ENCODE measurements at places on chromosomes 5 and 9. TPM values are rescaled to one million over a fixed set of nuclear protein-coding genes. Genes with fewer than 3 reads are reported as not detected.
A peak's percentile ranks its signal among the peaks of the same experiment; 100 is the strongest.

DNA sequence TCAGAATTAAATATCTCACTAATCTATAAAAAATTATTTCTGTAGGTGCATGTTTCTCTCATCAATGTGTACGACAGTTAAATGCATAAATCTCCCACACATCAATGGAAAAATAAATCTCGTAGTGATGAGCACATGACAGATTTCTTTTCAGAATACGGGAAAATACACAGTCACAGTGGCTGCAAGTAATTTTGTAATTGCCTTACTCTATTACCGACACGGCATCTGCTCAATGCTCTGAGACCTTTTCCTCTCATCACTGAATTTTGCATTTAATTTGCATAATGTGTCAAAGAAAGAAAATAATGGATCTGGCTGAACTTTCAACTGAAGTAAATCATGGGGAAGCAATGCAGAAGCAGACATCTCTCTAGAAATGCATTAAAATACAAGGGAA, 37.2 kb downstream of the PDE4D start:
- no peak for DNase-seq
- no peak overlapping the region for H3K27ac ChIP-seq

GRCh38 chr9:126984969-126985368, 70.4 kb downstream of the RALGPS1 start:
- no peaks in the 10 kb centered on the region for H3K27me3 ChIP-seq
- no peak for DNase-seq
- H3K4me1 ChIP-seq = peaks cover 32% of the 10 kb centered on the region
- H3K36me3 ChIP-seq = peaks cover 2% of the 10 kb centered on the region
- no peak overlapping the region for H3K27ac ChIP-seq

GRCh38 chr5:644971-645370, 32.8 kb downstream of the CEP72 start:
- H3K27ac ChIP-seq = no peak overlapping the region
- no peaks in the 10 kb centered on the region for H3K4me1 ChIP-seq
- no peaks in the 10 kb centered on the region for H3K27me3 ChIP-seq
- H3K36me3 ChIP-seq = peaks cover 59% of the 10 kb centered on the region
- H3K4me3 ChIP-seq = no peak overlapping the region

- H3K27ac ChIP-seq = peak overlapping the region; percentile 70
- H3K4me3 ChIP-seq = no peak overlapping the region
- peaks cover 40% of the 10 kb centered on the region for H3K4me1 ChIP-seq
- no peak for DNase-seq
- no peaks in the 10 kb centered on the region for H3K27me3 ChIP-seq
Observed at GRCh38 chr5:151094852-151095245, 14.0 kb upstream of the TNIP1 start.

DNA sequence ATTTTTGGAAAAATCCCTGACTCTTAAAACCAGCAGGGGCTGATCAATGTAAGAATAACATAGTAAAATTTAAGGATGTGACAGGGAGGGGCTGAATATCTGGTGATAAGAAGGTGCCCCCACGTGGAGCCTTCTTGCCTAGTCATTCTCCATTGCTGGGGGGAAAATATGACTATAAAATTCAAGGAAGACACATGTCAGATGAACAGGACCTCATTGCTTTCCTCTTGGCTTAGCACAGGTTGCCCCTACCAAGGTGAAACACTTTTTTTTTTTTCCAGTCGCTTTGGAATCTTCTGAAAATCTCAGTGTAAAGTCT, 310.9 kb downstream of the EFNA5 start:
- no peaks in the 10 kb centered on the region for H3K36me3 ChIP-seq
- no peak overlapping the region for H3K4me3 ChIP-seq
- no peak for DNase-seq
- H3K27me3 ChIP-seq = no peaks in the 10 kb centered on the region

DNA sequence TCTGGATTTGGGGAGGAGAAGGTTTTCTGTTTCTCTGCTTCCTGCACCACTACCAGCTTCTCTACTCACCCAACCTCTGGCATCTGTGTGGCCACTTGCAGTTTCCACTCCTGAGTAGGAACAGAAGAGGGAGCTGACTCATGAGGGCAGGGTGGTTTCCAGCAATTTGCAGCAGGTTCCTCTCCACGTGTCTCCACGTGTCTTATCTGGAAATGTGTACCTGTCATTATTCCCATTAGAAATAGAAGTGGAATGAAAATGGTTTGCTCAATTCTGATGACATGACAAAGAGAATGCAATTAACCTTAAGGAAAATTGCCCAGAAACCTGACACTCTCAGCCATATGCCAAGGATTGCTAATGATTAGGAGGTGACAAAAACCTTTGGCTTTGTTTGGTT, 33.0 kb downstream of the EGFLAM start:
- no peaks in the 10 kb centered on the region for H3K36me3 ChIP-seq
- no peaks in the 10 kb centered on the region for H3K4me1 ChIP-seq

GRCh38 chr5:82405161-82405560, 127.0 kb upstream of the RPS23 start:
- H3K27ac ChIP-seq = no peak overlapping the region
- no peak for DNase-seq
- no peaks in the 10 kb centered on the region for H3K27me3 ChIP-seq
- H3K36me3 ChIP-seq = no peaks in the 10 kb centered on the region
- no peaks in the 10 kb centered on the region for H3K4me1 ChIP-seq
- no peak overlapping the region for H3K4me3 ChIP-seq

GRCh38 chr5:138658676-138659075, 83.5 kb upstream of the HSPA9 start:
- no peak overlapping the region for H3K4me3 ChIP-seq
- no peaks in the 10 kb centered on the region for H3K36me3 ChIP-seq
- no peak for DNase-seq
- H3K27me3 ChIP-seq = no peaks in the 10 kb centered on the region
- no peak overlapping the region for H3K27ac ChIP-seq

- H3K4me1 ChIP-seq = no peaks in the 10 kb centered on the region
- H3K36me3 ChIP-seq = no peaks in the 10 kb centered on the region
- DNase-seq = peak; percentile 77
- no peaks in the 10 kb centered on the region for H3K27me3 ChIP-seq
Observed at GRCh38 chr9:122051351-122052321, 41.5 kb downstream of the TTLL11 start.

DNA sequence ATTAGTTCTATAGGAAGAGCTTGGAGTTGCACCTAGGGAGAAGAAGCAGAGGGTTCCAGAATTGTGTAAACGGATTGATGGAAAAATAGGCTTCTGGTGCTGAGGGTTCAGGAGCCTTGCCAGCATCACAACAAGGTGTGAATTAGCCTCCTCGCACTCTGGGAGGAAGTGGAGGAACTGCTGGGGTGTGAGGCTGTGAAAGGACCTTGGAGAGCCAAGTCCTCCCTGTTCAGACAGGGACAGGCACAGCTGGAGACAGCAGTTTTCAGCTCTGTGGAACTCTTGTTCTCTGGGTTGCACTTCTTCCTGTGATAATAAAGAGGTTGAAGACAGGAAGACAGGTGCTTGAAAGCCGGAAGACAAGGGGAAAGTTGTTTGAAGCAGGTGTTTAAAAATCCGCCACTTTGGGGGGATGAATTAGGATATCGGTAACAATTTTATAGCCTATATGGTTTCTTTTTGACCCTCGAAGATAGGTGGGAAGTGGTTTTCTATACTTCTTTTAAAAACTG, 22.6 kb downstream of the DAPK1 start:
- H3K36me3 ChIP-seq = no peaks in the 10 kb centered on the region
- peak; percentile 53 for DNase-seq
- H3K4me1 ChIP-seq = peaks cover 23% of the 10 kb centered on the region
- H3K4me3 ChIP-seq = no peak overlapping the region

DNA sequence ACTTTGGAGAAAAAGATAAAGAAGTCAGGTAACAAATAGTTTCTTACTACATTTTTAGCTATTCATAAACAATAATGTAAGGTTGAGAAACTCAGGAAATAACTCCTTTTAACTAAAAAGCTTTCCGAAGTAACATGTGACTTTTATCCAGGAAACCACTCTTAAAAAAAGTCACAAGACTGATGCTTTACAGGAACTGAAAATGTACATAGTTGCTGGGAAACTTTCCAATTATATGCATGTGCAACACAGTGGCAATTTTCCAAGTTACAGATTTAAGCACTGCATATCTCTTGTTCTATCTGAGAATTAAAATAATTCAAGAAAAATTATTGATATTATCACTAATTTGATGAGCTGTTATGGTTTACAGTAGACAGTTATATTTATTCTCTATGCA, 105.2 kb downstream of the CDH10 start:
- H3K4me3 ChIP-seq = no peak overlapping the region
- H3K4me1 ChIP-seq = no peaks in the 10 kb centered on the region
- no peak for DNase-seq
- H3K27ac ChIP-seq = no peak overlapping the region

FOXD4L3 gene
- total RNA-seq = not detected

DMRT3 gene
- total RNA-seq = not detected

EMB gene
- 8.0 TPM for total RNA-seq

TMC1 gene
- total RNA-seq = not detected

CCDC180 gene
- 1.9 TPM for total RNA-seq

All from esophagus muscularis mucosa (tissue), 4 donors.